Esophagus muscularis mucosa (tissue), 4 donors: ENCODE measurements at places on chromosomes 11 and 22. TPM values are rescaled to one million over a fixed set of nuclear protein-coding genes. Genes with fewer than 3 reads are reported as not detected.

- H3K4me3 ChIP-seq = no peak overlapping the region
- peaks cover 8% of the 10 kb centered on the region for H3K4me1 ChIP-seq
- H3K27ac ChIP-seq = no peak overlapping the region
- DNase-seq = no peak
Observed at GRCh38 chr22:21047730-21048129, 2.0 kb downstream of the LRRC74B start.

DNA sequence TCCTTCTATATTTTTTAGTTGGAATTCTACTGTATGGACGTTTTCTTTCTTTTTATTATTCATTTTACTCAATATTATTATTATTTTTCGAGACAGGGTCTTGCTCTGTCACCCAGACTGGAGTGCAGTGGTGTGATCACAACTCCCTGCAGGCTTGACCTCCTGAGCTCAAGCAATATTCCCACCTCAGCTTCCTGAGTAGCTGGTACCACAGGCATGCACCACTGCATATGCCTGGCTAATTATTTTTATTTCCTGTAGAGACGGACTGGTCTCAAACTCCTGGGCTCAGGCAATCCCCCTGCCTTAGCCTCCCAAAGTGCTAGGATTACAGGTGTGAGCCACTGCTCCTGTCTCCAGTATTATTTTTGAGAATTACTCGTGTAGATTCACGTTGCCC is 34.0 kb upstream of the CCDC134 start:
- H3K27me3 ChIP-seq = no peaks in the 10 kb centered on the region
- no peak overlapping the region for H3K27ac ChIP-seq
- no peak for DNase-seq
- H3K36me3 ChIP-seq = no peaks in the 10 kb centered on the region

DNA sequence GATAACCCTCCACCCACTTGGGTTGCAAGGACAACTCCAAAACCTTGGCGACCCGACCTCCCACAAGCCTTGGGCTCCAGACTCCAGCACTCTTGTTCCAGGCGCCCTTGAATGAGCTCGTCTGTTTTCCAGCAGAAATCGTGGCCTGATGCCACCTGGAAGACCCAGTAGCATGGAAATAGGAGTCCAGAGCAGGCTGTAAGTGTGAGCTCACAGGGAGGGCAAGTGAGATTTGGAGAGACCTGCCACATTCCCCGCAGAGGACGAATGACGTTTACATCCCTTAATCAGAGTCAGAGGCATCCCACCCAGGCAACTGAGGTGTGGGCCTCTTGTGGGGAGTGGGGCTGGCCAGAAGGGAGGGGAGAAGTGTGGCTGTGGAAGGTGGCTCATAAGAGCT is 71.9 kb downstream of the LDLRAD3 start:
- H3K27me3 ChIP-seq = no peaks in the 10 kb centered on the region
- no peak overlapping the region for H3K27ac ChIP-seq
- peaks cover 14% of the 10 kb centered on the region for H3K4me1 ChIP-seq

DNA sequence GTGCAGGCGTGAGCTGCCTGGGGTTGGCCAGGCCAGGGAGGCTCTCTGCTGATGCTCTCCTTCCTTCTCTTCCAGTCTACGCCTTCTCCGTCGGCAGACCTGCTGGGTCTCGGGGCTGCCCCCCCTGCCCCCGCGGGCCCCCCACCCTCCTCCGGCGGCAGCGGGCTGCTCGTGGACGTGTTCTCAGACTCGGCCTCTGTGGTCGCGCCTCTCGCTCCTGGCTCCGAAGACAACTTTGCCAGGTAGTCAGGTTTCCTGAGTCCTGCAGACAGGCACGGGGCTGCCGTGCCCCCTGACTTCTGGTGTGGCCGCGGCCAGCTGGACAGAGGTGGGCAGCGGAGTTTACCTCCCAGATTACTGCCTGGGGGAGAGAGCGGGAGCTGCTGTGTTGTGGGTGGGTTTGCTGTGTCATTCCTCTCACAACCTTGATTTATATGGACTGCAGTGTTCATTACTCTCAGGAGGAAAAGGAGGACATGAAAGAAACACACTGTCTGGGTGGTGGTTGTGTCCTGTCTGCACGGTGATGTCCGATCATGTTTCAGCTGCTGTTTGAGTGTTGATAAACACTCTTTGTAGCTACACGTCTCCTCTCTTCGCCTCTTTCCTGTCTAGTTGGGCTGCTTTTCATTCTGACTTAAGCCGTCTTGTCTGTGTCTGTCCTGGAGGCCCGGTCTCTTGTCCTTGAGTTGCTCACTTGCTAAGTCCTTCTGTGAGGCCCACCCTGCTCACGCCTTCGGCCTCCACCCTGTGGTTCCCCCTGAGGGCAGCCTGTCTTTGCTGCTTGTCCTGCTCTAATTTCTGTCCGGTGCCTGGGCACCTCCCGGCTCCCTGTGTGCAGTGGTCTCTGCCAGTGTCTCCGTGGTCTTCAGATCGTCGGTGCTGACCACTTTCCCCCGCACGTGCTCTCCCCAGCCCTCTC is 35.9 kb downstream of the MUC6 start:
- H3K27me3 ChIP-seq = no peaks in the 10 kb centered on the region
- H3K36me3 ChIP-seq = peaks cover 89% of the 10 kb centered on the region
- no peak overlapping the region for H3K27ac ChIP-seq
- no peaks in the 10 kb centered on the region for H3K4me1 ChIP-seq

- no peak overlapping the region for H3K27ac ChIP-seq
- peaks cover 7% of the 10 kb centered on the region for H3K4me1 ChIP-seq
- no peak overlapping the region for H3K4me3 ChIP-seq
- DNase-seq = no peak
Observed at GRCh38 chr11:48014917-48015316, 34.6 kb downstream of the PTPRJ start.

SERPIND1 gene
- 0.46 TPM for total RNA-seq

DNA sequence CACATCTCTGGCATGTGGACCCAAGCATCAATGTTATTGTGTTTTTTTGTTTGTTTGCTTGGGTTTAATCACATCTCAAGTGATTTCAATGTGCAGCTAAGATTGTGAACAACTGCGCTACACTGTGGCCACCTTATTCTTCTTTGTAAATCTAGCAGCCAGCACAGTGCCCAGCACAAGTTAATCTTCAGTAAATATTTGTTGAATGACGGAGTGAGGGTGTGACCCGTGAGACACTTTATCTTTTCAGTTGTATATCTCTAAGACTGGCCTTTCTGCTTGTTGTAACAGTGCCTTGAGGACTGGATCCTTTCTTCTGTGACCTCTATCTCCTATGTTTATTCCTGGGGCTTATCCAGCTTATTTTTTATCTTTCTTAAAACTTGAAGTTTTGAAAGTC is 21.4 kb upstream of the AMOTL1 start:
- no peaks in the 10 kb centered on the region for H3K36me3 ChIP-seq
- H3K4me1 ChIP-seq = peaks cover 51% of the 10 kb centered on the region
- no peak for DNase-seq
- no peak overlapping the region for H3K27ac ChIP-seq
- H3K27me3 ChIP-seq = no peaks in the 10 kb centered on the region
